ENCODE measurements at places on chromosomes 7 and 10.

GRCh38 chr10:35706959-35707358 is 64.9 kb upstream of the FZD8 start:
- DNase-seq, result no peak

DNA sequence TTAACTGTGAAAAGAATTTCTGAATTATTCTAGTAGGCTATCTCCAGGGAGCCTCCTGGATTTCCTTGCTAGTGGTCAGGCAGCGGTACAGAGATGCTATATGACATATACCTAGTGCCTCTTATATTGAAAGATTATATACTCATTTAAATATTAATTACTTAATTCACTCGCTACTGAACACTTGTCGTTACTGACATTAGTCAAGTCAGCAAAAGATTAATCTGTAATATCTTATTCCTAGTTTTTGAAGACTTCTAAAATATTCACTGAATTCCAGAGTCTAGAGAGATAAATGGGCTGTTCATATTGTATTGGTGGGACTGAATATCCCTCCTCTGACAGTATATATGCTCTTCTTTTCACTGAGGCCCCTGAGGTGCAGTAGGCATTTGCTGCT is 2.9 kb downstream of the SEMA3E start:
- DNase-seq, result no peak

DNA sequence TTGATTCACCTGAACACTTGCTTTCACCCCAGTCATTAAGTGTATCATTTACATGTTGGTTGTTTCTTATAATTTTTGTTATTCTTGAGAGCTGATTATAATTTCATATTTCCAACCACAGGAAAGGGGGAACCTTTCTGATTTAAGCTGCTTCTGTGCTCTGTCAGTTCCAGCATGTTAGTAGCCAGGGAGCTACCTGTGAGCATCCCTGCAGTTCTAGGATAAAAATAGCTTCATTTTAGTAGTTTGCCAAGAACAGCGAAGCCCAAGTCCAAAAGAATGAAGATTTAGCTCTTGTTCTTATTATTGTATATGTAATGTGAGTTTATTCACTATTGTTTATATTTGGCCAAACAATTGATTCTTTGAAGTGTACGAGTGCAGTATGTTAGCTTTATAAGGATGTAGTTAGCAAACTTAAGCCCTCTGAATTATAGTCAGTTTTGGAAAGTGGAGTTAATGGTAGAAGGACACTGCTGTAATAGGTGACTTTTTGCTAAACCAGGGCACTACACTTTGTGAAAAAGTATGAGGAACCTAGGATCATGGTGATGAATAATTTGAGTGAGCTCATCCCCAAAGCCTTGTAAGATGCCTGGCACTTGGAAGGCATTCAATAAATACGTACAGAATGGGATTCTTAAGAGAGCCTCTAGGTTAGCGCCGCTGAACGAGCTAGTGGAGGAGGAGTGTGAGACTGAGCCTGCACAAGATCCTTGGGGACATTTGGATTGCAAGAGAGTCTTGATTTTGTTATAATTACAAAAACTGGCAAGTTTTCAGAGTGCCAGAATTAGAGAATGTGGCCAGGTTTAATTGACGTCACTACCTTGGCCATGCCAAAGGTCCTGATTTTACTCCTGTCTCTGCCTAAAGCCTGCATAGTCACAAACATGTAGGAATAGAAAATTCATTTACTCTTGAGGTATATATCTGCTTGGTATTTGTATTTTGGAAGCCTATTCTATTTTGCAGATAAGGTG is 29.8 kb downstream of the DNAH11 start:
- DNase-seq, result no peak

DNA sequence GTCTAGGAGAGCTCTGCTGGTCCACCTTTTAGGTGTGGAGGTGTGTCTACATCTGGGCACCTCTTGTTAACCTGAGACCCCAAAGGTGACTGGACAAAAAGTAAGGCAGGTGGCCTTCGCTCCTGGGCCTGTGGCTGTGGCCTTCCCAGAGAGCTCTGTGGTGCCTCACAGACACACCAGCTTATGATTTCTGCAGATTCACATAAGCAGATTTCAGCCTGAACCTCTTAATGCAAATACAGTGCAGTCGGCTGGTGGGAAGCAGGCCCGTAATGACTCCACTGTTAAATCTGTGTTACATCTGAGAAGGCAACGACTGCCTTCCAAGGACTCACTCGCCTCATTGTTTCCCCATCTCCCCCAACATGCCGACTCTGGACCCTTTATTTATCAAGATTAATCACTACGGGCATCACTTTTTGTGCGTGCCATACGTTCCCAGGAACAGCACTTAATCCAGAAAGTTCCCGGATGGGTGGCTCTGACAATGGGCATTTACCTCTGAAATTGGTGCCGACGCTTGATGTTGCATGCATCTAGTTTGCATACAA is 119.8 kb downstream of the EBF3 start:
- DNase-seq, result no peak

DNA sequence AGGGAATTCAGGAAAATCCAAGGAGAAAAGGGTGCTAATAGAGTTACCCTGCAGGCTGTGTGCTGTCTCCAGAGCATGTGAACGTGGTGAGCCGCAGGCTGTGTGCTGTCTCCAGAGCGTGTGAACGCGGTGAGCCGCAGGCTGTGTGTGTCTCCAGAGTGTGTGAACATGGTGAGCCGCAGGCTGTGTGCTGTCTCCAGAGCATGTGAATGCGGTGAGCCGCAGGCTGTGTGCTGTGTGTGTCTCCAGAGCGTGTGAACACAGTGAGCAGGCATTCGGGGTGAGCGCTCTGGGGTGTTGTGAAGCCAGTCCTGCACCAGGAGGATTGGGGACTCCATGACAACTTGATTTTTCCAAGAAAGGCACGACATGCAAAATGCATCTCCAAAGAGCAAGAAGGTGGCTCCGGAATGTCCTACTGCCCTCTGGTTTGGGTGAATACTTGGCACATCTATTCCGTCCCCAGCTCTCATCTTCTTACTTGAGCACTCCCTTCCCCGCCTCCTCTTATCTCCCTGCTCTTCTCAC is 407.9 kb upstream of the SHH start:
- no peak for DNase-seq

GRCh38 chr10:13984647-13985155 is 346.0 kb downstream of the FRMD4A start:
- DNase-seq, result no peak

DNA sequence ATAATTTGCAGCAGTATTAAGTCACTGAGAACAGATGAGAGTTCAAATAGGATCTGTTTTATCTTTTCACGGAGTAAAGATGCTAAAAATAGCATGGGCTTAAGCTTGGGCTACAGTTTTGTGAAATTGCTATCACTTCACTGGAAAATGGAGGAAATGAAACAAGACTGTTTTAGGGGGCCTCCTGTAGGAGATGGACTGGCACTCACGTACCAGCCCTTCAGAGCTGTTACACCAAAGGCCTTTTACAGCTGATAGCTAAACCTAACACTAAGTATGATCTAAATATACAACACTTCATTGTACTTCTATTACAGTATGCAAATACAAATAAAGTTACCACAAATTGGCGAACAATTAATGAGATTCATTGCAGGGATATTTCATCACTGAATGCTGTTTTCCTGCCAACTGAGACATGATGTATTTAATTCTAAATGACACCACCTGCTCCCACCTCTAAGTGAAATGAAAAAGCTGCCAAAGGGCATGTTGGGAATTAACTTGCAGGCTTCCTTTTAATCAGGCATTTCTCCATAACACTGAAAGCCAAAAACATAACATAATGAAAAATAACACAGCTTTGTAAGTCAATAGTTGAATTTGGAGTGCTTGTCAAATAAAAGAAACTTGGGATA is 304.5 kb upstream of the LRRN3 start:
- DNase-seq, result no peak

DNA sequence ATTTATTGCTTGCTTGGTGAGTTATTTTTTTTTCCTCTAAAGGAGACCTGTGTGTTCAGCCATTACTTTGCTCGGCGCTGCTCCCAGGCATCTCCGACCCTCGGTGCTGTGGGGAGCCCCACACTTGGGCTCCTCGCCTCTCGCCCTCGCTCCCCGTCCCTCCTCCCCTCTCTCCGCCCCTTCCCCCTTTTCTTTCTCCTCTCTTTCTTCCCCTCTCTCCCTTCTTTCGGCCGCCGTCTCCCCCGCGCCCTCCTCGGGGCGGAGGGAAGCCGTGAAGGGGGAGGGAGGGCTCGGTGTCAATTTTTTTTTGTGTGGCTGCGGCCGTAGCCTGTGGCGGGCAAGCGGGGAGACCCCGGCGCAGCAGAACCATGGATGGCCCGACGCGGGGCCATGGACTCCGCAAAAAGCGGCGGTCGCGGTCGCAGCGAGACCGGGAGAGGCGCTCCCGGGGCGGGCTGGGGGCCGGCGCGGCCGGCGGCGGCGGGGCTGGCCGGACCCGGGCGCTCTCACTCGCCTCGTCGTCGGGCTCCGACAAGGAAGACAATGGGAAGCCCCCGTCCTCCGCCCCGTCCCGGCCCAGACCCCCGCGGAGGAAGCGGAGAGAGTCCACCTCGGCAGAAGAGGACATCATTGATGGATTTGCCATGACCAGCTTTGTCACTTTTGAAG is 1.1 kb downstream of the AUTS2 start:
- no peak for DNase-seq

- DNase-seq, result no peak
These were observed 120.1 kb upstream of the PITRM1 start for GRCh38 chr10:3292636-3293035.

DNA sequence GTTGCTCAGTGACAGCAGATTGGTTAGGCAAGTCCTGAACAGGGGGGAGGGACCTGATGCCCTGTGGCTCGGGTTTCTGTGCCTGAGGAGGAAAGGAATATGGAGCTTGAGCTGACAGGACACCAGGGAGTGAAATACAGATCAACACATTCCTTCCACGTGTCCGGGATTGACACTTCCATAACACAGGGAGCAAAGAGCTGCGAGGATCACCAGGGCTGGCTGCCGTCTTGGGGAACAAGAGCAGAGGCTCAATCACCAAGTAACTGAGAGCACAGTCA is 36.7 kb upstream of the EFCAB10 start:
- DNase-seq, result no peak

GRCh38 chr10:72834183-72834825 is 59.2 kb upstream of the OIT3 start:
- DNase-seq, result no peak

Measured in NCI-H1930 (cell line).